Islet precursor cell (in vitro differentiated cells): ENCODE measurements at places on chromosomes 7 and 10.

- DNase-seq, result no peak
Observed at GRCh38 chr7:136887317-136887716, 18.9 kb downstream of the CHRM2 start.

DNA sequence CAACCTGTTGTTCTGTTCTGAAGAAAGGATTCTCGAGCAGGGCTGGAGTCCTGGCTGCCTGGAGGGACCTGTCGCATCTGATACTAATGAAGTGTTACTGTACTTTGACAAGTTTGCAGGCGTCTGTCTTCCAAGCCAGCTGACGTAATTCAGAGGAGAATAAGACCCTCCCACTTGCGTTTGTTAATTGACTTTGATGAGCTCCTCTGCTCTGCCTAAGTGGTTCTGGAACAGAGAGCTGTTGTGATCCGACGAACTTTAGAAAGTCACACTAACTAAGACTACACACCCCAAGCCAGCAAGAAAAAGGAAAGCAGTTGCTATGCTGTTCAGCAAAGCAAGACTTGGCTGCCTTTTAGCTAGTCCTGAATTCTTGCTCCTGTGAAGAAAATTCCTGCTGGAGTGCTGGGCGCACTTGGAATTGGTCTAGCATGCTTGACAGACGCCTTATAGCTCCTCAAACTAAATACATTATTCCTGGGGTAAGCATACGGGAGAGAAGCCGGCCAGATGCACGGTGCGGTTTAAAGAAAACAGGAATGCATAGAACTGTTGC, 200.3 kb downstream of the CACNB2 start:
- DNase-seq, result peak; percentile 62

- no peak for DNase-seq
Observed at GRCh38 chr10:89183571-89183970, 23.5 kb downstream of the CH25H start.

- DNase-seq, result no peak
Observed at GRCh38 chr7:7919449-7919945, 49.1 kb upstream of the GLCCI1 start.

GRCh38 chr10:86648704-86649427, 5.5 kb upstream of the OPN4 start:
- DNase-seq, result peak; percentile 54

DNA sequence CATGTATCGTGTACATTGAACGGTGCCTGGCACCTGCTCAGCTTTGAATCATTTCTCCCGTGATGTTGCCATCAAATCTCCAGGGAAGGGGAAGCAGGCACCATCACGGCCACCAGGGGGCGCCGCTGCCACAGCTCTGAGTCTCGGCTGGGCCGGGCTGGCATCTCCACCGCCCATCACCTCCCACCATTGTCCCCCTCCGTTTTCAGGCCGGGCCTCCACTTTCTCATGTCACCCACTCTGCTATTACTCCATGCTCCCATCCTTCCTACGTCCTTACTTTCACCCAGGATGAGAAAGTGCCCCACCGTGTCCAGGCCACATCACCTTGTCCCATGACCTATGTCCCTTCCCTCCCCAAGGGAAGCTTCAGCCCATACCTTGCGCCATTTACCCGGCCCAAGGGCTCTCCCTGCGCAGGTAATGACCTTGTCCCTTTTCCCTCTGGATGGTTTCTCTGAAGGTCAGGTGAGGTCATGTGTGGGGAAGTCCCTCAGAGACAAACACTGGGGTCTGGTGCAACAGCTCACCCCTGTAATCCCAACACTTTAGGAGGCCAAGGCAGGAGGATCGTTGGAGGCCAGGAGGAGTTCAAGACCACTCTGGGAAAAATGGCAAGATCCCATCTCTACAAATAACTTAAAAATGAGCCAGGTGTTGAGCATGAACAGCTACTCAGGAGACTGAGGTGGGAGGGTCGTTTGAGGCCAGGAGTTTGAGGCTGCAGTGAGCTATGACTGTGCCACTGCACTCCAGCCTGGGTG, 31.8 kb upstream of the OCM2 start:
- DNase-seq, result peak; percentile 81

GRCh38 chr10:76769582-76769981, 868.0 kb downstream of the KCNMA1 start:
- no peak for DNase-seq
